ENCODE measurements at places on chromosomes 16 and 17.

DNA sequence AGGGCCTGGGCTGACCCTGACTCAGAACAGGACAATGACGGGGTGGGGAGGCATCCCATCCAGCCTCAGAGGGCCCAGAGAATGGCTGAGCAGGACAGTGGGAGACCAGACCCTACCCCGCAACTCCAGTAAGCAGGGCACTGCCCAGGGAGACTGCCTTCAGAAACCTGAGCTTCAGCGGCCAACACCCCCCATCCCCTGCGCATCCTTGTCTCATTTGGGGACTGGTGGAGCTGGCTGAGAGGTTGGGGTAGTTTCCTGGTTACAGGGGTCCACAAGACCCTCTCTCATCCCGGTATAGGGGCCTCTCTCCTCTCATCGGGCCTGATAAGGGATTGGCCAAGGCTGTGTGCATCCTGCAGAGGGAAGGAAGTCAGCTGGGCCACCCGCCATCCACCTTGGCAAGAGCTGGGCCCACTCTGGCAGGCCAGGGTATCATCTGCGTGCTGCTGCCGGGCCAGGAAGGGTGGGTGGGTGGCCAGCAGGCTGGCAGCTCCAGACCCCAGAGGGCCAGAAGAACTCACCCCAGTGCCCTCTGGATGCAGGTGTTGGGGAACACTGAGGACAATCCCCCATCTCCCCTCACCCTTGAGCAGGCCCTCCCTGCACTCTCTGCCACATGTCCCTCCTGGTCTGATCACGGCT, 229.1 kb downstream of the KATNIP start:
- no peak for DNase-seq

DNA sequence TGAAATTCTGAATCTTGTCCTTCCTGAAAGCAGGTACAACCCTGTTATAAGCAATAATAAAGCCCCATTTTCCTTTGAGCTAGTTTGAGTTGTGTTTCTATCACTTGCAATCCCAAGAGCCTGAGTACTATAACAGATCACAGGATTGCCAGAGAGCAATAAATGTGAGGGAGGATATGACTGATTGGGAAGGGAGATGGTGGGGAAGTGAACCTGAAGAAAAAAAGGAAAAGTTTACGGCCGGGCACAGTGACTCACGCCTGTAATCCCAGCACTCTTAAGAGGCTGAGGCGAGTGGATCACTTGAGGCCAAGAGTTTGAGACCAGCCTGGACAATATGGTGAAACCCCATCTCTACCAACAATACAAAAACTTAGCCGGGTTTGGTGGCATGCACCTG, 80.4 kb downstream of the COX10 start:
- DNase-seq, result no peak

- DNase-seq, result no peak
Observed at GRCh38 chr16:24540602-24541210, 1.3 kb downstream of the RBBP6 start.

- no peak for DNase-seq
Observed at GRCh38 chr16:3946604-3947180, 66.2 kb upstream of the CREBBP start.

GRCh38 chr16:84446596-84447392, 57.7 kb downstream of the MEAK7 start:
- DNase-seq, result no peak

DNA sequence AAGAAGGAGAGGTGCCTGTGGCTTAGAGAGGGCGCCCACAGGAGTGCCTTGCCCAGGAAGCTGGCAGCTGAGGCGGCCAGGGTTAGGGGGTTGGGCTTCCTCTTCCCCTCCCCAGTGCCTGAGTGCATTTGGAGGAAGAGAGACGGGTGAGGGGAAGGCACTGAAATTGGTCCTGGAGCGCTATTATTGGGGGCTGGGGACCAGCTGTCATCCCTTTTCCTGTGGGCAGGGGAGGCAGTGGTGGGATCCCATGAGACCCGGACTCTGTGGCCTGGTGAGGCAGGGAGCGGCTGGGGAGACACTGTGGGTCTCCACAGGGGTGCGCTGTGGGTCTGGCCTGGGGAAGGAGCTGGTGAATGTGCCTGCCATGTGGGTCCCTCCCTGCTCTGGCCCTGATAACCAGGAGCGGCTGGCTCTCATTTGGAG, 259.7 kb downstream of the SEC14L1 start:
- no peak for DNase-seq

GRCh38 chr17:73203788-73204479, 11.1 kb downstream of the COG1 start:
- DNase-seq, result no peak

DNA sequence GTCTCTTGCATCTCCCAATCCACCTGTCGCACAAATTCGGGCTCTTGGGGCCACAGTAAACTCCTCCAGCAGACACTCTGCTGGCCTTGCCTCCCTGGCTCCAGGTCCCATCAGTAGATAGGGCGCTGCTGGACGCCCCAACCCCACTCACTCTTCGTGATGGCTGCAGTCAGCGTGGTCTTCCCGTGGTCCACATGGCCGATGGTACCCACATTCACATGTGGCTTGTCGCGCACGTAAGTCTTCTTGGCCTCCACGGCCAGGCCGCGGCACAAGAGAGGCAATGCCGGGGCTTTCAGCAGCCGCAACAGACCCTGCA, 428 bp downstream of the TUFM start:
- DNase-seq, result no peak

DNA sequence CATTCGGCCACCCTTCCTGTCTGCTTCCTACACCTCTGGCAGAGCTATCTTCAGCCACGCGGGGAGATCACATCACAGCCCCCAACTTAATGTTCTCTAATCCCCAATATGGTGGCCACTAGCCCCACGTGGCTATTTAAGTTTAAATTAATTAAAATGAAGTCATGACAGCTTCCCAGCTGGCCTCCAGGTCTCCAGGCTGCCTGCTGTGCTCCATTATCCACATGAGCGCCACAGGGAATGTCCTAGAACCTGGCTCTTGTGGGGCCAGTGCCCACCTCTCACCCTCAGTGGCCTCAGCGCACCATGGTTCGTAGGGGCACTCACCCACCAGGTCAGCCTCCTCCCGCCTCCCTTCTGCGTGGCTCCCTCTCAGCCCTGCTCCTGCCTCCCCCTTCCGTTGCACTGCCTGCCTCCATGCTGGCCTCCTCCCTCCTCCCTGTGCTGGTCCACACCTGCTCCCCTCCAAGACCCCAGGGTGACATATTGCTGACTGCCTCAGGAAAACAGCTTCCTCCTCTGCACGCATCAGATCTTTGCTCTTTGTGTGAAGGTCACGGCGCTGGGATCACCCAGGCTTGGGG, 47.7 kb downstream of the IRF8 start:
- DNase-seq, result no peak

- DNase-seq, result no peak
Observed at GRCh38 chr16:3589441-3589921, 12.3 kb upstream of the NLRC3 start.

DNA sequence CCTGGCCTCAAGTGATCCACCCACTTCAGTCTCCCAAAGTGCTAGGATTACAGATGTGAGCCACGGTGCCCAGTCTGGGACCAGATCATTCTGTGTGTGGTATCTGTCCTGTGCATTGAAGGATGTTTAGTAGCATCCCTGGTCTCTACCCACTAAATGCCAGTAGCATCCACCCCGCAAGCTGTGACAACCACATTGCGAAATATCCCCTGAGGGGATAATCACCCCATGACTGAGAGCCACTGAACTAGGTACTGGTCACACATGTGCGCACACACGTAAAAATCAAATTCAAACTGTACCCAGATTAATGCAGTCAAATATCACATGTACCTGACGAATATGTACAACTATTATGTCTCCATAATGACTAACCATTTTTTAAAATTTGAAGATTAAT, 35.8 kb downstream of the TEKT5 start:
- no peak for DNase-seq

GRCh38 chr17:79212149-79213087, 137.8 kb downstream of the ENGASE start:
- no peak for DNase-seq

DNA sequence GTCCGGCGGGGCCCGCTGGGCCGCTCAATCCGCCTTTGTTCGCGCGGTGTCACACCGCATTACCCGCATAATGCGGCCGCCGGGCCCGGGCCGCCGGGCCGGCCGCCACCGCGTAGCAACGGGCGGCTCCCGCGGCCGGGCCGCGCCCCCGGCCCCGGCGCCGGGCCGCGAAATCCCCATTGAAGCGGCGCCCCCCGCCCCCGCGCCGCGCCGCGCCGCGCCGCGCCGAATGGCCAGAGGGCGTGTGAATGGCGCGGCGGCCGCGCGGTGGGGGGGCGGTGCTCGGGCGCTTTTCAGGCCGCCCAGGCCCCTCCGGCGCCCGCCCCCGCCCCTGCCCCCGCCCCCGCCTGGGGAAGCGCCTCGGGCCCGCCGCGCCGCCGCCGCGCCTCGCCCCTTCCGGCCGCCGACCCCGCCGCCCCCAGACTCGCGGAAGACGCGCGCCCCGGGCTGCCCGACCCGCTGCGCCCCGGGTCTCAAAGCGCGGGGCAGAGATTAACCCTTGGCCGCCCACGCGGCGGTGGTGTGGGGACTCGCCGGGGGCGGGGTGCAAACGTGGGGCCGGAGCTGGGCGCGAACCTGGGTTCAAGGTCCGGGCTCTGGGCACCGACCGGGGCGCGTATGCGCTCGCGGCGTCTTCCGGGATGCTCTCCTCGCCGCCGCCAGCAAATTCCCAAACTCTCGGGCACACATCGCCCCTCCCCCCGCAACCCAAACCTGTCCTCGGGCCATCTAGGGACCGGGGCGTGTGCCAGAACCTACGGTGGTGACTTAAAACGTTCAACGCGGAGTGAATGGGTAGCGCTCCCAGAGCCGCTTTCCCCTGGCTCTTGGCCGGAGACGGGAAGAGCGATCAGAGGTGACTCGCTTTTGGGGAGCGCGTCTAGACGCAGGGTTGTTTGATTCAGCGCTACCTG, 46.7 kb downstream of the WNT3 start:
- no peak for DNase-seq

DNA sequence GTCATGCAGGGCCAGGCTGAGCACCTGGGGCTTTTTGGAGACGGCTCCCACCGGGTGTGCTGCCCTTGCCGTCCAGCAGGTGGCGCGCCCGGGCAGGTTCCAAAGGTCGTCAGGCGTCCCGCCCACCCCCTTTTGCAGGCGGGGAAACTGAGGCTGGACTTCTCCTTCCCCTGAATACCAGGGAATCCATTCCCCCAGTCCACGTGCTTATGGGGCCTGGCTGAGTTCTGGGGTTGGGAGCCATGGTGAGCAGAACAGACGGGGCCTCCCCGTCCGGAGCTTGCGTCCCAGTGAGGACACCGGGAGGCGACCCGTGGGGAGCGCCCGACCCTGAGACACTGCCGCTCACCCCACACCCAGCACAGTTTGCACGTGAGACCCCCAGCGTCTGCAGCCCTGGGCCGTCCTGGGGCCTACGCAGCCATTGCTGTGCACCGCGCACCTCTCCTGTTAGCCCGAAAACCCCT, 51.8 kb upstream of the JPH3 start:
- no peak for DNase-seq

GRCh38 chr17:75288770-75289114, 491 bp downstream of the SLC25A19 start:
- no peak for DNase-seq

DNA sequence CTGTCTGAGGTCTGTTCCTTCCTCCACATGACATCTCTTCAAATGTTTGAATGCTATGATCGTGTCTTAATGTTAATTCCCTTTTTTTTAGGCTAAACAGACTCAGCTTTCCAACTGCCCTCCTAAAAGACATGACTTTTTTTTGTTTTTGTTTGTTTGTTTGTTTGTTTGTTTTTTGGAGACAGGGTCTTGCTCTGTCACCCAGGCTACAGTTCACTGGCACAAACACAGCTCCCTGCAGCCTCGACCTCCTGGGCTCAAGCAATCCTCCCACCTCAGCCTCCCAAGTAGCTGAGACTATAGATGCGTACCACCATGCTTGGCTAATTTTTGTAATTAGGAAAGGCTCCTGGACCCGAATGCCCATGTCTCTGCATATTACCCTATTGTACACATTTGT, 176.5 kb downstream of the ABCA8 start:
- DNase-seq, result no peak

DNA sequence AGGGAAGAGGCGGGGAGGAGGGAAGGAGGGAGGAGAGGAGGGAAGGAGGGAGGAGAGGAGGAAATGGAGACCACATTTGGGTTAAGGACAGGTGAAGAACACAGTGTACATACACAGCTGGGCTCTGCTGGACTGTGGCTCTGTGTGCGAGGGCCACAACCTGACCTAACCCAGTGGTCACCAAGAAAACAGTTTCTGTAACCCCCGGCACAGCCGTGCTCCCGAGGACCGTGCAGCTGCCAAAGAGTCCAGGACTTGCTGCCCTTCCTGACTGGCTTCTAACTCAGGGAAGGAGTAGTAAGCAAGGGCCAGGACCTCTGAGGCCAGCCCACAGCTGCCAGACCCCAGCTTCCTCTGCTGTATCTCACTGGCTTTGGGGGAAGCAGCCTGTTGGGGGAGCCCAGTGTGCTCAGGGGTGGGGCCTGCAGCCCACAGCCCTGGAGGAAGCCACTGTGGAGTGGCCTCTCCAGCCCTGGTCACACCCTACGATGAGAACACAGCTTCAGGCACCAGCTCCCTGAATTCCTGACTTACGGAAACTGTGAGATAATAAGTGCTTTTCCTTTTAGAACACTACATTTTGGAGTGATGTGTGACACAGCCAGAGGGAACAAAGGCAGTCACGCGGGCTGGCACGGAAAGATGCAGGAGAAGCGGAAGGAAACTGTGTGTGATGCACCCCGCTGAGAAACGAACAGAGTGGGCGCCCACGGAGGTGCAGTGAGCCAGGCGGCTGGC, 32.3 kb downstream of the SLC7A5 start:
- DNase-seq, result no peak

GRCh38 chr17:27339836-27340550, 46.1 kb downstream of the WSB1 start:
- DNase-seq, result no peak

- DNase-seq, result no peak
Observed at GRCh38 chr17:40547079-40547784, 18.0 kb downstream of the CCR7 start.

DNA sequence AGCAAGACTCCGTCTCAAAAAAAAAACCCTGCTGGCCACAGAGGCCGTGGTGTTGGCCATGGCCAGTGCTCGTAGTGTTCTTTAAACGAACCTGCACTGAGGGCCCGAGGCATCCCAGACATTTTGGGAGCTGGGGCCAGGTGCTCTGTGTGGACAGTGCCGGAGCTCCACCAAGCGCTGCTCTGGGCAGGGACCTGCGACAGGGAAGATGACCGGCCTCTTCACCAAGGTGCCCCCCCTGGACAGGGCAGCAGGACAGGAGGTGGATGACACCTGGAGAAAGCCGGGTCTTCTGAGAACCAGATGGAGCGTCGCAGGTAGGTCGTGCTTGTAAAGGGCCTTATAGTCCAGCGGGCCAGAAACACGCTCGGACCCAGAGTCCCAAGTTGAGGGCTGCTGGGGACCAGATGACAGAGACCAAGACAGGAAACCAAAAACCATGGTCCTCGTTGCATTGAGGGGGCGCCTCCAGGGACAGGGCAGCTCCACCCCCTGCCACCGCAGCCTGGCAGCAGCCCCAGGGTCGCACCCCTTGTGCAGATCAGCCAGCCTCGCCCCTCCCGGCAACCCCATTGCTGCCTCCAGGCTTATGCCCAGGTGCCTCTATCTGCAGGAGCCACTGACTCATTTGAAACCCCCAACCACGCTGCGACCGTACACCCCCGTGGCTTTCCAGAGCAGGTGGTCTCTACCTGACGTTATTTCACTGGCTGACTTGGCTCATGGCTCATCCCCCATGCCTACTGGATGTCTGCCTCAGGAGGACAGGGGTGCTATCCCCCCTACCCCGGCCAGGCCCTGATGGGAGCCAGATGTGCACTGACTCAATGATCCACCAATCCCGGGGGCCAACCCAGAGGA, 4.2 kb upstream of the NTN3 start:
- DNase-seq, result no peak
